ENCODE measurements at places on chromosomes 13 and 19.

GRCh38 chr19:5536337-5536894, 31.3 kb downstream of the TINCR start:
- DNase-seq = peak; percentile 93

GRCh38 chr13:41344358-41344757, 33.3 kb downstream of the NAA16 start:
- DNase-seq = no peak

DNA sequence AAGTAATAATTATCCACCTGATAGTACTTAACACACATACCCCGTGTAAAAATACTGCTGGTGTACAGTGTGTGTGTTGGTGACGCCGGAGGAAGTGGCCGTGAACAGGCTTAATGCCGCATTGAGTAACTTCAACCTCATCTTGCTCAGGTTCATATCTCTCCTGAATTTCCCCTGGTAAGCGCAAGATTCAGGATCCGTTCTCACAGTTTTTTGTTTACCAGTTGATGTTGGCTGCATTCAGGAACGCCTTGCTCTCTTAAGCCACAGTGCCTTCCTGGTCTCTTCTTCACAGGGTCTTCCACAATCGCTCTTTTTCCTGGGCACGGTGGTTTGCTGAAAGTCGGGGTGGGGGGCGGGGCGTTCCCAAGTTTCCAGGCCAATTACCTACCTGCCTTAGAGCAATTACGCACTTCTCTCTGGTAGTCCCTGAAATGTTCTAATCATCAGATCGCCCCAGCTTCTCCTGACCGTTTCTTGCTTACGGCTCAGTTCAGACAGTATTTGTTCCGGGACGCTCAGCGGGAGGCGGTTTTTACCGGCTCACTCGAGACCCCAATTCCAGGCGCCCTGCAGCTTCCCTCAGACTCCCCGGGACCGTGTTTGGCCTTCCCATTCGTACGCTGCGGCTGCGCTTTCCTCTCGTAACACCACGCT, 706 bp upstream of the DNAJC3 start:
- DNase-seq = no peak

- no peak for DNase-seq
Measured at GRCh38 chr19:37243206-37243632, 25.2 kb downstream of the ZNF383 start.

- peak; percentile 62 for DNase-seq
Measured at GRCh38 chr13:31199849-31200636, at the start of gene B3GLCT. TSS of gene B3GLCT (plus strand) at chr13:31199975. CDS start at chr13:31200085, 110 bp downstream.

GRCh38 chr13:78085434-78086225, 167.0 kb upstream of the EDNRB start:
- DNase-seq = no peak

DNA sequence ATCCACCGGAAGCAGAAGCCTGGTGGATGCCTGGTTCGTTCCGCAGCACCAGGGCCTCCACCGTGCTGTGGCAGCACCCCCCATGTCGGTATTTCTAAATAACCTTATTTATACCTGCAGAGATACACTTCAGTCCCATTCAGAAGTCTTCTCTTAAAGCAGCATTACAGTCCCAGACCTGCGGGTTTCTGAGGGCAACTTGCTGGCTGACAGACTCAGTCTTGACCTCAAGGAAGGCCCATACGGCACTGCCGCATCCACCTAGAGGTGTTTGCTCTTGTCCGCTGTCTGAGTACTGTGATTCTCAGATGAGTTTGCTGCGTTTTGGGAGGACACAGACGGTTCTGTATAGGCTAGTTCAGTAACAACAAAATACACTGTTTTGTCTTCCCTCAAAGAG, 16.9 kb upstream of the TEX29 start:
- DNase-seq = no peak

DNA sequence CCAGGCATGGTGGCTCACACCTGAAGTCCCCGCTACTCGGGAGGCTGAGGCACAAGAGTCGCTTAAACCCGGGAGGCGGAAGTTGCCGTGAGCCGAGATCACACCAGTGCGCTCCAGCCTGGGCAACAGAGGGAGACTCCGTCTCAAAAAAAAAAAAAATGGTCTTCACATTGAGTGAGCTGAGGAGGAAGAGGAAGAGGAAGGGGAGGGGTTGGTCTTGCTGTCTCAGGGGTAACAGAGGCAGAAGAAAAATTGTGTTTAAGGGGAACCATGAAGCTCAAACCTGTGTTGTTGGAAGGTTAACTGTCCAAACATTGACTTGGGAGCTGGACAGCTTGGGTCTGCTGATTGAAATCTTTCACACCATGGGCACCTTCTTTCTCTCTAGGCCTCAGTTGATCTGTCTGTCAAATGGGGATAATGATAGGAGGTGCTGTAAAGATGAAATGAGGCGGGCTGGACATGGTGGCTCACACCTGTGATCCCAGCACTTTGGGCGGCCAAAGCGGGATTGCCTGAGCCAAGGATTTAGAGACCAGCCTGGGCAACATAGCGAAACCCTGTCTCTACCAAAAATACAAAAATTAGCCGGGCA, 9.8 kb upstream of the SLC44A2 start:
- no peak for DNase-seq

GRCh38 chr19:704447-704741, 4.3 kb upstream of the PALM start:
- DNase-seq = no peak

DNA sequence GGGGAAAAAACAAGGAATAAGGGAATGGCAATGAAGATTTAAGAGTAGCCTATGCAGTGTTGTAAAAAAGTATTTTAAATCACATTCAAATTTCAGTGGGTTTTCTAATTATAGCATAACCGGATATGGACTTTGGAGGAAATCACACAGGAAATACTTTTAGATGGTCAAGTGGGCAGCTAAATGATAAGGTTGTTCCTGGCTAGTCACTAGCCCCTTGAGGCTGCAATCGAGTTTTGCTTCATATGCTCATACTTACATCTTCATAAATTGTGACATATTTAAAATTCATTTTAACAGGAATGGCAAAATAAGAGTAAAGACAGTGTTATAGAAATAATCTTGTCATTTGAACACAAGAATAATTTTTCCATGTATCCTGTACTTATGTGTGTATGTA, 88.9 kb downstream of the WDFY2 start:
- no peak for DNase-seq

GRCh38 chr13:38385153-38385891, 35.7 kb downstream of the UFM1 start:
- DNase-seq = no peak

- no peak for DNase-seq
Measured at GRCh38 chr19:2974342-2975041, 2.9 kb upstream of the TLE6 start.

DNA sequence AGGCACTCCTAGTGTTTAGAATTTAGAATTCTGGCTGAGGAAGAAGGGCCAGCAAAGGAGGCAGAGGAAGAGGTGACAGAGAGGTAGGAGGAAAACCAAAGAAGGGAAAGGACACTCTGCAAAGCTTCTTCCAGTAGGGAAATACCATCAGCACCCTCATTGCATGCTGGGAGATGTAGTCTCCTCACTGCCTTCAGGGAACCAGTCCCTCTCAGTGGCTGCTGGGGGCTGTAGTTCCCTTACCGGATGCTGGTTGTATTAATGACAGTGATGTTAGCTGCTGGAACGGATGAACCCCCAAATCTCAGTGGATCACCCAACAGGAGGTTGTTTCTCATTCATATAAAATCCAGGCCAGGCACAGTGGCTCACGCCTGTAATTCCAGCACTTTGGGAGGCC, 10.1 kb downstream of the GRIN2D start:
- peak; percentile 36 for DNase-seq

GRCh38 chr13:88189728-88190127, 518.6 kb downstream of the SLITRK5 start:
- DNase-seq = no peak

DNA sequence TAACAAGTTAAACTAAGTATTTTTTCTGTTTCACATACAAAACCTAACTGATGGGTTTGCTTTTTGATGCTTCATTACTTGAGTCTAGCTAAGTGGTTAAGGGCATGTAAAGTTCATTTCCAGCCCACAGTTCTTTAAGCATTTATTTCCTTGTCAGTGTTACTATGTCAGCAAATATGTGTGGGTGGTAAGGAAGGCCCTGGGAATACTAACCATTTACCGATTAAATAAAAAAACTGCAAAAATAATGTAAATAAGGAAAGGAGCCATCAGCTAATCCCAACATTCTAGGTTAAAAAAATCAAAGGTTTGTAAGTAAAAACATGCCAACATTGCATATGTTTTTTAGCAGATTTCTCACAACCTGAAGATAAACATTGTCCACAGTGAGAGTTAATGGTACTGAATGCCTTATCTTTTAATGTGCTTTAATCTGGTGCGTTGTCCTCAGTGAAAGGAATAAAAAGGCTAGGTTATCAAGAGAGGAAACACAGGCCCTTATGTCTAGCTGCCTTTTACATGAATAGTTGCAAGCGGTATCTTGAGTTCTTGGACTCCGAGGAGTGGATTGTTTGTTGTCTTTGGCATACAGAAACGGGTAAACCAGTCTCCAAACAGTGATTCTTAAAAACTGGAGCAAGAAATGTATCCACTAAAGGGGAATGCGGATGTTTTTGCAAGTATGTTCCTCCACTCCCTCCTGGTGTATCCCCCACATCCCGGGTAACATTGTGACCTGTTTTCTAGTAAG, 949.6 kb upstream of the SLC10A2 start:
- no peak for DNase-seq

- DNase-seq = peak; percentile 28
Measured at GRCh38 chr19:42529248-42529764, 1.0 kb upstream of the CEACAM1 start.

DNA sequence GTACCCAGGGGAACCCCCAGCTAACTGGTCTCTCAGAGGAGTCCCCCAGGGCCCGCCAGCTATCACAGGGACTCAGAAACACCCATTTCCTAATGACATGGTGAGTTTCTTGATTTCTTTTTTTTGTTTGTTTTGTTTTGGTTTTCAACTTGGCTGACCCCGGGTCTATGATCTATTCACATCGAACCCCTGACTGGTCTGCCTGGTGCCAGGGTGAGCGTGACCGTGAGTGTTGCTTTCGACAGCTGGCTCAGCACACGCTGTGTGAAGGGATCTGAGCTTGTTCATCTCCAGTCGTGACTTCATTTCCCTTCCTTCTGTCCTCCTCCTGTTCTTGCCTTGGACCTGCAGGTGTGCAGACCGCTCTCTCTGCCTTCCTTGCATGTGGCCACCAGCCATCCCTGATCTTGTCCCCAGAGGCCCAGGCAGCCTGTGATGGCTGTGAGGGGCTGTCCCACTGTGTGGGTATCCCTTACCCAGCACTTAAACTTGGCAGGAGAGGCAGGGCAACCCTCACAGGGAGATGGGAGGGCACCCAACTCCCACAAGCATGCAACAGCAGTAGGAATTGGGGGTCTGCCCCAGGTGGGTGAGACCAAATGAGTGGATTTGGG, 26.2 kb downstream of the TMEM161A start:
- no peak for DNase-seq

- DNase-seq = no peak
Measured at GRCh38 chr13:57843521-57843920, 212.0 kb downstream of the PCDH17 start.

DNA sequence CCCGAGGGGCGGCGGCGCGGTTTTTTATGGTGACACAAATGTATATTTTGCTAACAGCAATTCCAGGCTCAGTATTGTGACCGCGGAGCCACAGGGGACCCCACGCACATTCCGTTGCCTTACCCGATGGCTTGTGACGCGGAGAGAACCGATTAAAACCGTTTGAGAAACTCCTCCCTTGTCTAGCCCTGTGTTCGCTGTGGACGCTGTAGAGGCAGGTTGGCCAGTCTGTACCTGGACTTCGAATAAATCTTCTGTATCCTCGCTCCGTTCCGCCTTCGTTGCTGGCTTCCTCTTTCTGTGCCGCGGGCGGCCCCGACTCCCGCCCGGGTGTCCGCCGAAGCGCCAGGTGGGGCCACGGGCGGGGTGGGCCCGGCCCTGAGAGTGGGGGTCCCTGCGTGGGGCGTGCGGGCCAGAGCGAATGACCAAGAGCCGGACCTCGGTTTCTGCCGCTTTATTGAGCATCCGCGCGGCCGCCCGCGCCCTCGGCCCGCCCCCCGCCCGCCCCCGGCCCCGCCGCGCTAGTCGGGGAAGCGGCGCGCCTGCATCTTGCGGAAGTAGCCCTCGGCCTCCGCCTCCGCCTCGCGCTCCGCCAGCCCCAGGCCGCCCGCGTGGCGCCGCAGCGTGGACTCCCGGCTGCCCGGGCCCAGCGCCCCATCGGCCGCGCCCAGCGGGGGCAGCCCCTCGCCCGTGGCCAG, 9.6 kb downstream of the PLPPR3 start:
- DNase-seq = no peak

- DNase-seq = peak; percentile 88
Measured at GRCh38 chr13:114130837-114131582, 1.4 kb downstream of the RASA3 start.

DNA sequence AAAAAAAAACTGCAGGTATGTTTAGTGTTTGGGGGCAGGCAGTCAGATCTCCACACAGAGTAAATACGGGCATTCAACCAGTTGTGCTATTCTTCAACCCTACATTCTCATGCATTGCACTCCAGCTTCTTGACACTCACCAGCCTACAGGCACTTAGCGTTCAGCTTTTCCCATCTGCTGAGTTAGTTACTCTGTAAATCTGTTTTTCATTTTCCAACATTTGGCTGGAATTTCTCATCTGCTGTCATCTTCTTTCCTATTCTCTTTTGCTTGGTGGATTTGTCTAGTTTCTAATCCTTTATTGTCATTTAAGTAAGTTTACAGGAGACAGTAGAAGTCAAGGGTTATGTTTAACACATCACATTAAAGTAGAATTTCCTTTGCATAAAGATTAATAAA, 1318.9 kb downstream of the OLFM4 start:
- DNase-seq = no peak

- peak; percentile 50 for DNase-seq
Measured at GRCh38 chr19:4584670-4585460, 25.4 kb upstream of the SEMA6B start.

- DNase-seq = peak; percentile 24
Measured at GRCh38 chr13:27455331-27455855, 5.0 kb upstream of the MTIF3 start.

DNA sequence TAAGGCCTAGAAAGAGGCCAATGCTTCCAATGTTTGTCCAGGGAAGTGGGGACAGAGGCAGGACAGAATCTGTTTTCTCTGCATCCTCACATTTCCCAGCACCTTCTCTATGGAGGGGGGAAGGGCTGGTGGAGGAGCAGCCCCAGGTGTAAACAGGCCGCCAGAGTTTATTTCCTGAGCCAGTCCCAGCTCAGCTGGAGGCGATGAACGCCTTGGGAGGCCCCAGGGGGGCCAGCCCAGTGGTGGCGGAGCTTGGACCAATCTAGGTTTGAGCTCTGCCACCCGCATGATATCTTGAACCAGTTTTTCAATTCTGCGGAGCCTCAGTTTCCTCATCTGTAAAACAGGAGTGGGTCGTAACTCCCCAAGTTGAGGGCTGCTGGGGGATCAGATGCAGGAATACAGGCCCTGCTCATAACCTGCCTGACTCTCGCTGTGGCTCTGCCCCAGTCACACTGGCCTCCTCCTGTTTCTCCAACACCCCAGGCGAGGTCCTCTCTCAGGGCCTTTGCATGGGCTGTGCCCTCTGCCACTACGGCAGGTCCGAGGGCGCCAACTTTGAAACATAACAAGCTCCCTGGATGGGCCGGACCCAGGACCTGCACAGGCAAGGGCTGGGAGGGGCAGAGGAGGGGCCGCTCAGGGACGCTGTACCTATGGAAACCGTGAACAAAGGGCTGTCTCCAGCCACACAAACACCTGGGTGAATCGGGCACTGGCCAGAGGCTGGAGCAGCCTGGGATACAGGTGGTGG, 1.1 kb downstream of the TNFAIP8L1 start:
- peak; percentile 41 for DNase-seq

Measured in NCI-H1417 (cell line).